Activated CD8-positive, alpha-beta memory T cell treated with anti-CD3 and anti-CD28 coated beads, Interleukin-2, amount 50 U/mL, for 48 hours (primary cell): ENCODE measurements at places on chromosomes 1 and 21.

DNA sequence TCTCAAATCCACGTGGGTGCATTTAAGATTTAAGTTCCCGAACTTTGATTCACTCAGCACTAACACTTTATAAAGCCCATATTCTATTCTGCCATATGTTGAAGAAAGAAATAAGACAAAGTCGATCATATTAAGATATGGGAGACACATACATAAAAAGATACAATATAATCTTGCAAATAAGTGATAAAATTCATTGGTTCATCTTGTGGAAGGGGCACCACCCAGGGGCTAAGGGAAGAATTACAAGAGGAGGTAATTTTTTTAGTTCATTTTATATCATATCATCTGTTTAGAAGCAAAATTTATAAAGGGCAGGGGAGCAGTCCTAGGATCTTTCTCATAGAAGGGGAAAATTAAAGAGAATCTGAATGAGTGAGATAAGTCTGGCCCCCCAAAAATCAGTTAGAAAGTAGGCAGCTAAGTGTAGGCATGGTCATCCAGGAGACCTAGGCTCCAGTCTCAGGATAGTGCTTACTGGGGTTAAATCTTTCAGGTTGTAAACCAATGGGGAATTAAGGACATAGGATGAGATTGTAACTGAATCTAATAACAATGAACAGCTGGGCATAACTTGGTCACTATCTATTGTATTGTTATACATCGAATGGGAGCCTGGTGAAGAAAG is 124.2 kb upstream of the L1TD1 start:
- no peak for DNase-seq

DNA sequence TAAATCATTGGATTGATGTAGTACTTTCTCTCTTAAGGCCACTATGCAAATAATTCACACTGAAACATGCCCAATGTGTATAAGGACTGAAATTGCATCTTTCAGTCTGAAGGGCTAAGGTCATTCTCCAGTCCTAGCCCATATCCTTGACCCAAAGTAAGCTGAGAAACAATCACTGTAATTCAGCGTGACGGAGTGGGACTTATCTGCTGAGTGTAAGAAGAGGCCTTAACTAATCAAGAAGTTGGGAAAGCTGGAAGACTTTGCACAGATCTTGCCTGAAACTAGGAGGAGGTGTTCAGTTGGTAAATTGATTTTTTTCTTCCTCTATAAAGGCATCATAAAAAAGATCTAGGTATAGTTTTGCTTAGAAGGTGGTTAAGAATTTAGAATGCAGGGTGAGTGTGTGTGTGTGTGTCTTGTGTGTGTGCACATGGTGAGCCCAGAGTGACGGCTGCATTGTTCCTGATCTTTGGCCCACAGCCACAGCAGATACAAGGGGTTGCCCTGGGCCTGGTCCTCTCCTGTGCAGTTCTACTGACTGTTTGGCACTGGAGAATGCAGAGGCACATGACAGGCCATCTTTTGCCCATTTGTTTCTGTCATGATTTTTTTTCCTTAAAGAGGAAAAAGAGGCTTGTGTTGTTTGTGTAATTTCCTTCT is 13.3 kb upstream of the PPP2R5A start:
- no peak for DNase-seq

DNA sequence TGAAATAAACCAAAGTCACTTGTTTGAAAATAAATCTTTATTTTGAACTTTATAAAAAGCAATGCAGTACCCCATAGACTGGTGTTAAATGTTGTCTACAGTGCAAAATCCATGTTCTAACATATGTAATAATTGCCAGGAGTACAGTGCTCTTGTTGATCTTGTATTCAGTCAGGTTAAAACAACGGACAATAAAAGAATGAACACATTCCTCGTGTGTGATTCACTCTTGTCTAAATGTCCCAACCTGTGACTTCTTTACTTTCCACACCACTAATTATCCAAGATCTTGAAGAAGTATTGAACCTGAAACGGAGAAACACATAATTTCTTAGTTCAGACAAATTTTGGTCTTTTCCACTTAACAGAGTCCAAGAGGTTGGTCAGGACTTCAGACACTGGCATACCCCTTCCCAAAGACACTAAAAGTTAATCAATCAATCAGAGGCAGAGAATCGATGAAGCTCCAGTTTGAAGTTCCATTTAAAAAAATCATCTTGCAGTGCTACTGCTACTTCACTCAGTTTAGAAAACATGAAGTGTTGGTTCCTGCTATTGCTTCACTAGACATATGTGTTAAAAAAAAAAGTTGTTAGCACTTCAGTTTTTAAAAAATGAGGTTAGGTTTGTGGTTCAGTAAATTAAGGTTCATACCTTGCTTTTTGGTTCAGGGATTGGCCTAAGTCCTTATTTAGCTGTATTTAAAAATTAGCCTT is 26.2 kb downstream of the ATP1B1 start:
- no peak for DNase-seq

DNA sequence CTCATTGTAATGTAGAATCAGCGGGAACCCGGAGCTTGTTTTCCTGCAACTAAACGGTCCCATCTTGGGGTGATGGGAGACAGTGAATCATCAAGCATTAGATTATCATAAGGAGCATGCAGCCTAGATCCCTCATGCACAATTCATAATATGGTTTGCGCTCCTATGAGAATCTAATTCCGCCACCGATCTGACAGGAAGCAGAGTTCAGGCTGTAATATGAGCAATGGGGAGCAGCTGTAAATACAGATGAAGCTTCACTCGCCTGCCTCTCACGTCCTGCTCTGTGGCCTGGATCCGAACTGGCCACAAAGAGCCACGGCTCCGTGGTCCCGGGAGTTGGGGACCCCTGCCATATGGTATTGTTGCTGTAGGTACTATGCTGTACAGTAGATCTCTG is 1.6 kb downstream of the IFI44 start:
- DNase-seq: peak; percentile 57

- no peak for DNase-seq
Measured at GRCh38 chr1:209585197-209585596, 1.7 kb downstream of the CAMK1G start.

- DNase-seq: peak; percentile 20
Measured at GRCh38 chr1:54109129-54110090, 43.4 kb downstream of the CDCP2 start.

DNA sequence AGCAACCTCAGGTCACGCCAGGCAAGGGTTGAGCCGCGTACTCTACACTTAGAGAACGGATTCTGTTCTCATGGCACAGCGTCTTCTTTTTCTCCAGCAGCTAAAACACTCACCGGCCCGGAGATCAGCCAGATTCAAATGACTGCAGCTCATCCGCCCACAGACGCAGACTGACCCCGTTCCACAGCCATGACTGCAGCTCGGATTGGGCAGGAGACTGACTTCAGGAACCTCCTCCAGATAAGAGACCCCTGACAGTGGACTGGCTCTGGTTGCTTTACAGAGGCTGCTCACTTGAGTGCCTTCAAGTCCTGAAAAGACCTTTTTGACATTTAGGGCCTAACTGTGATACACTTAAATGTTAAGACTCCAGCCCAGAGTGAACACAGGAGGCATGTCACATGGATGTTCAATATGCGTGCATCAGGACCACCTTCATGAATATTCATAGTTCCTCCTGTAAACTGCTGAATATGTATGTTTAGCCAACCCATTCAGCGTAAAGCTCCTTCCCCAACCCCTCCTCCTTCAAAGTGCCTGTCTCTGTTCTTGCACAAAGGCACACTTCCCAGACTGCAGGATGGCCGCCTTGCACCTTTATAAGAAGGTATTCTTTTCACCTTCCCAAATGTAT is 42.6 kb downstream of the BACE2 start:
- no peak for DNase-seq

- no peak for DNase-seq
Measured at GRCh38 chr1:206770531-206771337, at the start of gene IL19. IL19 (plus strand) TSS chr1:206770773; CDS start chr1:206836663, 65,890 bp downstream.

GRCh38 chr1:220166853-220167252 is 72.9 kb downstream of the IARS2 start:
- DNase-seq: no peak

DNA sequence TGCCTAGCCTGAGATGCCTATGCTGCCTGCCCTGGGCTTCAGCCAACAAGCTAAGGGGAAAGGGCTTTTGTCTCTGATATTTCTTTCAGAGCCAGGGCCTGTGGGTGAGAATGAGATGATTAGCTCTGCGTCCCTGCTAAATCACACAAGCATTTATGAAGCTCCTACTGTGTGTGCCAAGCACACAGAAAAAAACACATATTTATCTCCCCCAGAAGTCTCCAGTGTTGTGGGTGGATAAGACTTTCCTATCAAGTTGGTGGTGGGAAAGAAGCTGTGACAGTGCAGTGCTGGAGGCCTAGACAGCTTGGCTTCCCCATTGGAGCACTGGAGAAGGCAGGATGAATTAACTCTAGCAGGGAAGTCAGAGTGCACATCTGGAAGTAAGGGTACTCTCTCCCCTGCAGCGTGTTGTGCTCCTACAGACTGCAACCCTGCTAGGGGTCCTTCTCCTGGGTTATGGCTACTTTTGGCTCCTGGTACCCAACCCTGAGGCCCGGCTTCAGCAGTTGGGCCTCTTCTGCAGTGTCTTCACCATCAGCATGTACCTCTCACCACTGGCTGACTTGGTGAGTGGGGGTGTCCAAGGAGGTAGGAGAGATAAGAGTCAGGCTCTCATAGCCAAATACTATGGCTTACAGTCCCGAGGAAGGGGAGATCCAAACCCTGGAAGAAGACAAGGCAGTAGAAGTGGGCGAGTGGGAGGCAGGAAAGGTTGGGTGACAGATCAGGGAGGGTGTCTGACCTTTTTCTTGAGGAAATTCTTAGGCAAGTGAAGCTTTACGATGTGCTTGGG is 1.7 kb downstream of the SLC50A1 start:
- no peak for DNase-seq

GRCh38 chr1:54406339-54407153 is at the start of gene SSBP3:
SSBP3 (minus strand) TSS chr1:54406394.
- peak; percentile 94 for DNase-seq

DNA sequence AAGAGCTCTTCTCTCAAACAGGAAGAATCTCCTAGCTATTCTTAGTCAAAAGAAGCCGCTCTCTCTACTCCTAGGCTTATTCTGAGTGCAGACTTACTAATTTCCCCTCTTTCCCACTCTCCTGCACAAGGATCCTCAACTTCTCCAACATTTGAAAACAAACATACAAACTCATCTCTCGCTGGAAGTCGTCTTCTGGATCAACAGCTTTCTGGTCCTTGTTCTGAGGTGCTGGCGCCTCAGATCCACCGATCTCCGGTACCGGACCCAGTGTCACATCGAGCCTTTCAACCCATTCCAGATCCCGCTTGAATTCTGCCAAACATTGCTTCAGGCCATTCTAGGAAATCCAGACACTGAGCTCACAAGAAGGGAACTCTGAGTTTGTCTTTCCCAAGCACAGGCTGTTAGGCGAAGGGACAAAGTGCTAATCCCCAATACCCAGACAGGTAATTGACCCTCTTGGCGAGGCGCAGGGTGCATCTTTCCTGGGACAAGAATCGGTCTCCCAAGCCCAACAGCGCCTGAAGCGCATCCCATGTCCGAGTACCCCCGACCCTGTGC is 696 bp downstream of the EBNA1BP2 start:
- DNase-seq: no peak

DNA sequence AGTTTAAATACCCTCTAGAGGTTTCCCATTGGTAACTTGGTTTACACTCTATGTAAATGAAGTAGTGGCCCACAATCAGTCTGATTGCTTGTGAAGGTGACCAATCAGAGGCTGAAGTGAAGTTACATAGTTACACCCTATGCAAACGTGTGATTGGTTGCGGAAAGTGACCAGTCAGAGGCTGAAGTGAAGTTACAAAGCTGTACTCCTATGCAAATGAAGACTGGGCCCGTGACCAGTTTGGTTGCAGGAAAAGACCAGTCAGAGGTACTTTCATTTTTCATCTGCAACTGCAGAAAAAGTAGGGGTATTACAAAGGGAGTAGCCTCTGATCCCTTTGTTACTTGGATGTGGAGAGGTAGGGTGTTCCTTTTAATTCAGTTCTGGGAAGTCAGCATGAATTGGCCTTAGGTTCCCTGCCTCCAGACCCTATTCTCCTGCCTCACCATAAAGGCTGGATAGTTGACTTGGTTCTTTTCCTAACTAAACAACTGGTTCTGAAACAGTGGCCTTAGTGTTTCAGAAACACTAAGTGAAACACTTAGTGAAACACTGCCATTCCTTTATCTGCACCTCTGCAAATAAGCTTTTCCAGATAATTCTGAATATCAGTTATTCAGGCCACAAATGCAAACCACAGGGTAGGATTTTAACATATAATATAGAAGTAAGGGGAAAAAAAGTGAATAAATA is 39.3 kb downstream of the MAGI3 start:
- DNase-seq: no peak

DNA sequence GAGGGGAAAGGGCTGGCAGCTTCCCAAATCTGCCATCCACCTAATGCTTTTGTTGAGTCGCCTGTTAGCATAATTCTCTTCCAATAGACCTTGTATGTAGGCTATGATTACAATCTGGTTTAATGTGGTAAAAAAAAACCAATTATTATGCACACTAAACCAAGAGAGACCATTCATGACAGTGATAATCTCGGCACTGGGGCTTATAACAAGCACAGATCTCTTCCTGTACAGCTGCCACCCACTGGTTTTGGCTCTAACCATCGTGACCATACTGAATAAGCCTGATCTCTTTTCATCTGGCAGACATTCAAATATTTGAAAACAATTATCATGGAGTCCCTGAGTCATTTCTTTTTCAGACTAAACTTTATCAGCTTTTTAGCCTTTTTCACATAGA is 12.0 kb upstream of the SYT14 start:
- no peak for DNase-seq

- no peak for DNase-seq
Measured at GRCh38 chr21:42750737-42751530, 97.5 kb downstream of the PDE9A start.

- DNase-seq: peak; percentile 84
Measured at GRCh38 chr1:38559446-38560165, 300.0 kb downstream of the RRAGC start.

DNA sequence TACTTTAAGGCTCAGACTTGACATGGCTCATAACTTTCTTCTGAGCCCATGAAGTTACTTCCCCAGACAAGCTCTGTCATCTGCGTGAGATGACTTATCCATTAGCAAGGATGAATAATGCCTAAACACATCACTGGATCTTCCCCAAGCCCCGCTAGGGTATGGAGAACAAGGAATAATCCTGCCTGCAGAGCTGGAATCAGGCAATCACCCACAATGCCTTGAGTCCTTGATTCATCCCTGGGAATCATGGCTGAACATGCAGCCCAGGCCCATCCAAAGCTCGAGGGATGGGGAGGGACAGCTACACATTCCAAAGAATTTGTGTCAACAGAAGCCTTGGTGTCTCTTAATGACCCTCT is 131.7 kb downstream of the PSMG1 start:
- no peak for DNase-seq

DNA sequence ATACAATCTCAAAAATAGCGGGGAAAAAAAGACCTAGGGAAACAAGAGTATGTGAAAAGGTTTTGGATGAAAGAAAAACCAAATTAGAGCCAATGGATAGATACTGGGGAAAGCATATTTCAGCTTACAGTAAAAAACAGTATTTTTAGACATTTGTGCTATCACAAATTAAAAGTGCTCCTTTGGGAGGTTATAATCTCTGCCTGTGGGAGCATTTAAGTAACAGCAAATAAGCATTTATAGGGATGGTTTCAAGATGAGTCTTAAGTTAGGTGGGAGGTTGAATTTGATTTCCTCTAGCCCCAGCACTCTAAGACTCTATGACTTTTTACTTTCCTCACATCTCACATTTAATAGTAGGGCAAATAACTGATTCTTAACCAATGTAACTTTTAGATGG is 79.6 kb upstream of the SLFNL1 start:
- DNase-seq: no peak
